Activated T-cell treated with anti-CD3 and anti-CD28 coated beads, Interleukin-2, amount 50 U/mL, for 72 hours (primary cell): ENCODE measurements at places on chromosomes 5 and 9.

DNA sequence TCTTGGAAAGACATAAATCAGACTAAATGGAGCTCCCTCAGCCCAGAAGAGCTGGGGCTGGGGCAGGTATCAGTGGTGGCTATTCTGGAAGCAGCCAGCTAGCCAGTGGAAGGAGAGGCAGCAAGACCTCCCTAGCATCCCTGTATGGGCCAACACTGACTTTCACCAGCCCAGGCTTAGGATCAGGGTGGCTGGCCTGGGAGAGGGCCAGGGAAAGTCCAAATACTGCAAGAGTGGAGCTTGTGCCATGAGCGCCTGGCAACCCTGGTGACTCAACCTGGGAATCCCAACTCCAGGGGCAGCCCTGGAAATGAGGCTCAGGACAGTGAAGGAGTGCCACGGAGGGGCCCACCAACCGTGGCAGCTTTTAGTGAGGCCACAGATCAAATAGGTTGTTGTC lies 7.6 kb upstream of the IRF1 start:
- H3K36me3 ChIP-seq = no peaks in the 10 kb centered on the region
- peak; percentile 16 for DNase-seq
- peak overlapping the region; percentile 18 for H3K27ac ChIP-seq
- peaks cover 68% of the 10 kb centered on the region for H3K4me1 ChIP-seq
- H3K4me3 ChIP-seq = no peak overlapping the region

DNA sequence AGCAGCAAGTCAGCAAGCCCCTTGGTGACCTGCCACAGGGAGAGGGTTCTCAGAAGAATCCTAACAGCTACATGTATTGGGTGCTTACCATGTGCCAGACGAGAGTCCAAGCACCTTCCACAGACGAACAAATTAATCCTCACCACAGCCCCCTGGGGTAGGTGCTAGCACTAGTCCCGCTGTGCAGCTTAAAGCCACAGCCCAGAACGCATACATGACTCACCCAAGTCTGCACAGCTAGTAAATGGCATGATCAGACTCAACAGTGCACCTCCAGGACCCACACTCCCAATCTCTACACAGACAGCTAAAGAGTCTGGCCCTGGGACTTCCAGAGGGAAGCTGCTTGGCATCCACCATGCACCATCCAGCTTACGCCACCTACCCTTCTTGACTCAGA lies 111.5 kb downstream of the PAX5 start:
- peaks cover 59% of the 10 kb centered on the region for H3K27me3 ChIP-seq
- peaks cover 58% of the 10 kb centered on the region for H3K4me1 ChIP-seq
- no peak for DNase-seq

DNA sequence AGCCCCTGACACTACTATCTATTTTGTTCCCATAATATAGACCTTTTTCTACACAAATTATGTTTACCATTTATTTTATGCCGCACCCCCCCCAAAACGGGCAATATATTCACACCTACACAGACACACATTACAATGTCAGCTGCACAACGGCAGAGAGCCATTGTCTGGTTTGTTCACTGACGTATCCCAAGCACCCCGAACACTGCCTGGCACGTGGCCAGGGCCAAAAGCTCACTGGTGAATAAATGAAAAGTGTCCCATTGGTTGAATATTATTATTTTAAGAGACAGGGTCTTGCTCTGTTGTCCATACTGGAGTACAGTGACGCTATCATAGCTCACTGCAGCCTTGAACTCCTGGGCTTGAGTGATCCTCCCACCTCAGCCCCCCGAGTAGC lies 150.5 kb downstream of the GNAQ start:
- no peak overlapping the region for H3K27ac ChIP-seq
- H3K36me3 ChIP-seq = no peaks in the 10 kb centered on the region
- DNase-seq = no peak
- no peaks in the 10 kb centered on the region for H3K27me3 ChIP-seq
- H3K4me3 ChIP-seq = no peak overlapping the region

DNA sequence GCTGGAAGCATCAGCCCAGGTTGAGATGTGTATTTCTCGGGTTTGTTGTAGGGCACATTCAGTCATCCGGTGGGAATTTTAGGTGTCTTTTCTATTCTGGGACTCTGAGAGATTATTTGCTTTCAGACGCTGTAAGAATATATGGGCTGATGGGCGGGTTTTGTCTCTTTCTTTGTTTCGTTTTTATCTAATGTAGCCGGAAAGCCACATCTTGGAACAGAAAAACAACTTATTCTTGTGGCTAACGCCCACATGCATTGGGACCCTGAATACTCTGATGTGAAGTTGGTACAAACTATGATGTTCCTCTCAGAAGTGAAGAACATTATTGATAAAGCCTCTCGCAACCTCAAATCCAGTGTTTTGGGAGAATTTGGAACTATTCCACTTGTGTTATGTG lies 22.4 kb downstream of the SCGB3A1 start:
- H3K27me3 ChIP-seq = no peaks in the 10 kb centered on the region
- H3K4me1 ChIP-seq = peaks cover 26% of the 10 kb centered on the region
- H3K36me3 ChIP-seq = peaks cover 14% of the 10 kb centered on the region
- no peak for DNase-seq

GRCh38 chr5:129921204-129921603 lies 16.9 kb downstream of the CHSY3 start:
- H3K36me3 ChIP-seq = no peaks in the 10 kb centered on the region
- no peak for DNase-seq
- H3K4me1 ChIP-seq = no peaks in the 10 kb centered on the region
- H3K27ac ChIP-seq = no peak overlapping the region

GRCh38 chr5:96326902-96327301 lies 106.1 kb downstream of the PCSK1 start:
- H3K4me1 ChIP-seq = peaks cover 15% of the 10 kb centered on the region
- no peaks in the 10 kb centered on the region for H3K36me3 ChIP-seq
- no peak overlapping the region for H3K27ac ChIP-seq
- H3K4me3 ChIP-seq = no peak overlapping the region
- peaks cover 49% of the 10 kb centered on the region for H3K27me3 ChIP-seq
- DNase-seq = no peak

GRCh38 chr5:56601641-56602071 lies 213.7 kb upstream of the MAP3K1 start:
- no peak overlapping the region for H3K4me3 ChIP-seq
- H3K27ac ChIP-seq = no peak overlapping the region
- H3K4me1 ChIP-seq = peaks cover 44% of the 10 kb centered on the region
- no peaks in the 10 kb centered on the region for H3K27me3 ChIP-seq
- H3K36me3 ChIP-seq = no peaks in the 10 kb centered on the region
- no peak for DNase-seq

DNA sequence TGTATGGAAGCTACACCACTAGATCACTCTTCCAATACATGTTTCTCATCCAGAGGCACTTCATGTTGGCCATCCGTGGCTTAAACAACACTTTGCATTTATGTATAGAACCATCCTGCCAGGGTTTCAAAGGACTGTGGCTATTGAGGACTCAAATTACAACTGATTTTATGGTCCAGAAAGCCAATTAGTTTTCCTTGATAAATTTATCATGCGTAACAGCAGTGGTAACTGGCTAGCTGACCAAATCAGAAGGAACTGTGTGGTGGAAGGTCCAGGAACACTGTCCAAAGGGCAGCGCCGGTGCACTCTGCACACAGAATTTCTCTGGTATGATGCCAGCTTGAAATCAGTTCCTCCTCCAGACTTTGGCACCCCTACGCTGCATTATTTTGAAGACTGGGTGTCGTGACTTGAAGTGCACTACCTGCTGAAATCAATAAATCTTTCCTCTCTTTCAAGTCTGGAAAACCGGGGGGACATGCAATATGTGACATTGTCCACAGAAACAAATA lies 69.3 kb upstream of the TMEM252 start:
- H3K27ac ChIP-seq = no peak overlapping the region
- H3K36me3 ChIP-seq = peaks cover 2% of the 10 kb centered on the region
- no peak overlapping the region for H3K4me3 ChIP-seq
- no peak for DNase-seq

DNA sequence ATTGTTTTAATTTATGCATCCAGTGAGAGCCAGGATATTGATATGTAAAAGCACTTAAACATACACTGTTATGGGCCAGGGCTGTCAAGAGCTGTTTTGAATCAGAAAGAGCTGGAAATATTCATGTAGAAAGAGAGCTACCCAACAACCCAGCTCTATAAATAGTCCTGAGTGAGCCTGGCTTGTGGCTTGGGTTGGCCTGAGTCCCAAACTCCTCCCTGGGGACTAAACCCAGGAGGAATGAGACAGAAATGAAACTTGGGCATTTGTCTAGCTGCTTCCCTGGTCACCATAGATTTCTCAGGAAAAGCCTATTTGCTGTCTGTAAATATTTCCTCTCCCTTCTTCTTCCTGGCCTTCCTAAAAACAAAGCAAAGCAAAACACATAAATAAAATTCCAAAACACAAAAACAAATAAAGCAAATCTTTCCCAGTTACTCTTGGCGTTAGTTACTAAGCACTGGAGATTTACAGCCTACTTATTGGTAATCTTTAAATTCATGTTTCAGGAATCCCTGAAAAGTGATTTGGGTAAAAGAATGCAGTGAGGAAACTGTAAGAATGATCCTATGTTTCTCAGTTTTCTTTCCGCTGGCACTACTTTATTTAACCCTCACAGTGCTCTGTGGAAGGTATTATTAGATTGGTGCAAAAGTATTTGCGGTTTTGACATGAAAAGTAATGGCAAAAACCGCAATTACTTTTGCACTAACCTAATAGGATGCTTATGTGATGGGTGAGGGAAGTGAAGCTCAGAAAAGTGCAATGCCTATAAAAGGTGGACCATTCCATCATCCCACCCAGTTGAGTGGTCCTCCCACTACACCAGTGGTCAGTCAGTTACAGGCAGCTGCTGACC lies 111.8 kb downstream of the CARTPT start:
- H3K4me1 ChIP-seq = no peaks in the 10 kb centered on the region
- peaks cover 11% of the 10 kb centered on the region for H3K36me3 ChIP-seq
- no peak for DNase-seq
- no peak overlapping the region for H3K4me3 ChIP-seq
- H3K27ac ChIP-seq = no peak overlapping the region
- no peaks in the 10 kb centered on the region for H3K27me3 ChIP-seq

GRCh38 chr5:14102666-14103065 lies 40.5 kb upstream of the TRIO start:
- H3K36me3 ChIP-seq = peaks cover 4% of the 10 kb centered on the region
- H3K27ac ChIP-seq = no peak overlapping the region
- peaks cover 4% of the 10 kb centered on the region for H3K4me1 ChIP-seq
- H3K4me3 ChIP-seq = no peak overlapping the region
